Suprapubic skin (tissue), 4 donors: ENCODE measurements at places on chromosomes 2 and 18. TPM values are rescaled to one million over a fixed set of nuclear protein-coding genes. Genes with fewer than 3 reads are reported as not detected.

DNA sequence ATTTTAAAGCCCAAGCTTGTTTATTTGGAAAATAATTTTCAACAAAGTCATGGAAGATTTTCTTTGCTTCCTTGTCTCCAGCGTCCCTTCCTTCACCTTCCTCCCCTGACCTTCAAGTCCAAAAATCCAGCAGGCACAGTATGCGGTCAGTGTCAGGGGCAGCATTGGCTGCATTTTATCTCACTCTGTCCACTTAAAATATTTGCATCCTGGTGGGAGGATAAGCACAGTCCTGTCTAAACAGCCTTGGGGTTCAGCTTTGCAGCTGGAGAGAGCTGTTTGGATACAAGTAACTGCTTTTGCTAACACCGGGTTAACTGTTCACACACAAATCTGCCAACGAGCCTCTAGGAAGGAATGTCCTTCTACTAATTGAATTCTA, 318.1 kb downstream of the PDE11A start:
- peaks cover 20% of the 10 kb centered on the region for H3K4me1 ChIP-seq
- H3K4me3 ChIP-seq: no peak overlapping the region
- H3K27ac ChIP-seq: no peak overlapping the region
- H3K27me3 ChIP-seq: no peaks in the 10 kb centered on the region
- DNase-seq: no peak

GRCh38 chr2:112938904-112939303, 27.9 kb downstream of the IL37 start:
- peaks cover 6% of the 10 kb centered on the region for H3K27me3 ChIP-seq
- H3K4me1 ChIP-seq: no peaks in the 10 kb centered on the region
- DNase-seq: no peak
- H3K4me3 ChIP-seq: no peak overlapping the region
- H3K27ac ChIP-seq: no peak overlapping the region

DNA sequence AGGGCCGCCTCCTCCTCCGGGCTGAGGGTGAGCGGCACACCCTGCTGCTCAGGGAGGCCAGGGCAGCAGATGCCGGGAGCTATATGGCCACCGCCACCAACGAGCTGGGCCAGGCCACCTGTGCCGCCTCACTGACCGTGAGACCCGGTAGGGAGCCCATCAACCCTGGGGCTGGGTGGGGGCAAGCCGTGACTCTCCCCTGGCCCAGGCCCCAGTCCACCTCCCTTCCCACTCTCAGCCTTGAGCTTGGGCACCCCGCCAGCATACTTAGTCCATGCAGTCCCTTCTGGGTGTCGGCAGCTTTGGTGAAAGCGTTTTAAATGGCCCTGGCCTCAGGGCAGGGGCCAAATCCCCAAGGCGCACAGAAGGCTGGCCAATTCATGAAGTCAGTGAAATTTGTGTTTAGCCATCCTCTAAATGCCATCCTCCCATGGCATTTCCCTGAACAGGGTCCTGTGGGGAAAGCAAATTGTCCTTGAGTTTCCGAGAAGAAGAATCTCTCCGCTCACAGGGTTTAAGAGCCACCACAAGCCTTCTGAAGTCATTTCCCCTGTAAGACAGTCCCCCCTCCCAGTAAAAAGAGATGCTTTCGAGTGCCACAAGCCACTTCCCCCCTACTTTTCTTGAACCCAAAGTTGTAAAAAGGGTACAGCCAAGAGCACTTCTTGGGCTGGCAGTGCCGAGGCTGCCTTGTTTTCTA, 17.2 kb downstream of the SPEG start:
- peaks cover 43% of the 10 kb centered on the region for H3K27me3 ChIP-seq
- no peak overlapping the region for H3K4me3 ChIP-seq
- no peaks in the 10 kb centered on the region for H3K36me3 ChIP-seq
- peaks cover 20% of the 10 kb centered on the region for H3K4me1 ChIP-seq

Gene MYOM1
- 2.1 TPM for total RNA-seq

GRCh38 chr18:23384778-23385736, 68.0 kb upstream of the RIOK3 start:
- H3K36me3 ChIP-seq: no peaks in the 10 kb centered on the region
- no peaks in the 10 kb centered on the region for H3K27me3 ChIP-seq
- H3K27ac ChIP-seq: no peak overlapping the region
- peaks cover 2% of the 10 kb centered on the region for H3K4me1 ChIP-seq
- no peak overlapping the region for H3K4me3 ChIP-seq

GRCh38 chr2:40363231-40363630, 88.7 kb downstream of the SLC8A1 start:
- no peak overlapping the region for H3K4me3 ChIP-seq
- H3K27ac ChIP-seq: no peak overlapping the region
- no peaks in the 10 kb centered on the region for H3K27me3 ChIP-seq
- H3K36me3 ChIP-seq: no peaks in the 10 kb centered on the region

- H3K4me3 ChIP-seq: peak overlapping the region; percentile 27
- peaks cover 3% of the 10 kb centered on the region for H3K27me3 ChIP-seq
- no peaks in the 10 kb centered on the region for H3K36me3 ChIP-seq
- H3K27ac ChIP-seq: no peak overlapping the region
Observed at GRCh38 chr2:17830053-17831034, 14.1 kb downstream of the MSGN1 start.
